Stimulated activated CD4-positive, alpha-beta T cell treated with anti-CD3 and anti-CD28 coated beads, Interleukin-1b, Interleukin-23, amount 100 ng/mL, for 1 hour (primary cell): ENCODE measurements at places on chromosomes 3 and 15.

- no peak for DNase-seq
These were observed 76.6 kb downstream of the WWTR1 start for GRCh38 chr3:149581248-149581647.

- no peak for DNase-seq
These were observed 215.6 kb upstream of the CD96 start for GRCh38 chr3:111326144-111326995.

GRCh38 chr3:103644450-103644849 lies 1209.6 kb downstream of the ZPLD1 start:
- no peak for DNase-seq

DNA sequence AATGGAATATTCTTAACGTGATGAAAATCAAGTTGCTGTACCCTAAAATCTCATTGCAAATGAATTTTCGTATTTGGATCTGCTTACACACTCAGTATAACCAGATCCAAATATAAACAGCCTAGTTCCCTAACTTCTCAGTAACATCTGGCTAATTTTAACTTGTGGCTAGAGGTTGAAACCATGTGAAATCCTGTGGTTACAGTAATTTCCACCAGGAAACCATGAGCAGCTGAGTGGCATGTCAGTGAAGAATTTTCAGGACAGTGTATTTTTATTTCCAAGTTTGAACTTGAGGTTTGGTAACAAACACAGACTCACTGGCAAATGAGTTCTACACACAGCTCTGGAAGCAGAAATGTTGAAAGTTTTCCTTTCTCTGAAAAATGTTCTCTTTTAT lies 754.1 kb downstream of the NR2F2 start:
- no peak for DNase-seq

DNA sequence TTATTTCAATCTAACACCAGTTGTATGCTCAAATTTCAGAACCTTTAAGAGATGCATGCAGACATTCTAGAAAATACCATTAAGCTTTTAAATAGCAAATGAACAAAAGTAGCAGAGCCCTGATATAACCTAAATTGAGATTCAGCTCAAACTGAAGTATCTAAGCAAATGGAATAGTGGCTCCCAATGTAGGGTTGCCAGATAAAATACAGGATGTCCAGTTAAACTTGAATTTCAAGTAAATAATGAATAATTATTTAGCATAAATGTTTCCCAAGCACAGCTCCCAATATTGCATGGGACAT lies 171.1 kb upstream of the ATP11B start:
- DNase-seq, result no peak

DNA sequence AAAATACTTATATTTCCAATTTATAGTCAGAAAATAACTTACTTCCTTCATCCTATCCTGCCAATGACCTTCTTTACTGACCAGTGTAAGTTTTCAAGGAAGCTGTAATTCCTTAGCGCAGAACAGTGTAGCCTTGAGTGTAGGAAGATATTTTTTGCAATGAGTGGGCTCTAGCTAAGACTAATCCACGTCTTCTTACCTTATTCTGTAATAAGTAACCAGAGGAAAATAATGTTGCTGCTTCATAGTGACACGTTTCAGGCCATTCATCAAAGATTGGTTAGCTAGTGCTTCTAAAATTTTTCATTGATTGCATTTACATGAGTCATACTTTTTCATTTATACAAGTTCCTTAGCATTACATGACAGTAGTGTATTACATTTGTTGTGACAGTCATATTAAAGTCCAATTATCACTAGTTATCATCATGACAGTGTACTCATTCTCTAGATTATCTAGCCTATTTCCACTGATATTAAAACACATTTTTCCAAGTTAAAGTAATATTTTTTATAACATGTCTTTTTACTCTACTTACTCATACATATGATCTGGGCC lies 403.8 kb upstream of the EPHA3 start:
- no peak for DNase-seq

DNA sequence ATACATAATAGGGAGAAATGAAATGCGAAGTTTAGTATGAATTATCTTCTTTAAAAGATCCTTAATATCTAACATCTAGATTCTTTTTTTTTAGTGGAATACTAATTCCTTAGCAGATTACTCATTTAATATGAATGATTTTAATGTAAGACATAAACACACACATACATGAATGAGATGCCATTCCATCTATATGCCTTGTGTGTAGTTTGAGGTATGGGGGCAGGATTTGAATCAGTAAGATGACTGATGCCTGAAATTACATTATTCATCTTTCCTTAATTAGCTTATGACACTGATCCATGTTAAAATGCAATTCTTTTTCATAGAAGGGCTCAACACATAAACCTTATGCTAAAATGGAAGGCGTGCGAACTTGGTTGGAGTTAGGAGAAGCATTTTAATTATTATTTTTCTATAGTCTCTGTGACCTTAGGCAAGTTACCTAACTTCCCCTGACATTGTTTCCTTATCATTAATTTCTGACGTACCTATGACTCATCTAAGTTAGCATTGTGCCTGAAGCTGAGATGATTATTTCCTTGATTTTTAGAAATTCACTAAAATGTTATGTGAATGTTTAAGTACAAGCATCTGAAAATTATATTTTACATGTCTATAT lies 10.8 kb upstream of the BNIP2 start:
- no peak for DNase-seq

DNA sequence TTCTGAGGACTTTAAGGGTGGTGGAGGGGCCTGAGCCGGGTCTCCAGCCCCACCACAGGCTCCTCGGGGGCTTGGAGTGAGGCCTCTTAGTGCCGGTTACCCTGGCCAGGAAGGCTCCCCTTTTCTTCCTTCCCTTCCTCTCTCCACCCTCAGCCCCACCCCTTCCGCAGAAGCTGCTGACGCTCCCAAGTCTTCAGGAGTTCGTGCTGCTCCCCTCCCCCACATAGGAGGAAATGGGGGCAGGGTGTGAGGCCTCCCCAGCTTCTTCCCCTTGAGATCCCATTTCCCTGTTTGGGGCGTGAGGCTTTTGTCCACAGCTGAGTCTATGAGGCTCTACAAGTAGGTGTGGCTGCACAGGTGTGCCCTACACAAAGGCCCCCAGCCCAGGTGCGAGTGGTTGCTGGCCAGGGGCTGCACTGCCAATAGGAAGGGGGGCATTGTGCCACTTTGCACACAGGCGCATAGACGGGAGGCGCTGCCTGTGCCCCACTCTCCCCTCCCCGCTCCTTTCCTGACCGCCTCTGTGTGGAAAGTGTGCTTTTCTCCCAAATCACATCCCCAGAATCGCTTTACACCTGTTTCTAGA lies 915 bp upstream of the CALML4 start:
- no peak for DNase-seq

DNA sequence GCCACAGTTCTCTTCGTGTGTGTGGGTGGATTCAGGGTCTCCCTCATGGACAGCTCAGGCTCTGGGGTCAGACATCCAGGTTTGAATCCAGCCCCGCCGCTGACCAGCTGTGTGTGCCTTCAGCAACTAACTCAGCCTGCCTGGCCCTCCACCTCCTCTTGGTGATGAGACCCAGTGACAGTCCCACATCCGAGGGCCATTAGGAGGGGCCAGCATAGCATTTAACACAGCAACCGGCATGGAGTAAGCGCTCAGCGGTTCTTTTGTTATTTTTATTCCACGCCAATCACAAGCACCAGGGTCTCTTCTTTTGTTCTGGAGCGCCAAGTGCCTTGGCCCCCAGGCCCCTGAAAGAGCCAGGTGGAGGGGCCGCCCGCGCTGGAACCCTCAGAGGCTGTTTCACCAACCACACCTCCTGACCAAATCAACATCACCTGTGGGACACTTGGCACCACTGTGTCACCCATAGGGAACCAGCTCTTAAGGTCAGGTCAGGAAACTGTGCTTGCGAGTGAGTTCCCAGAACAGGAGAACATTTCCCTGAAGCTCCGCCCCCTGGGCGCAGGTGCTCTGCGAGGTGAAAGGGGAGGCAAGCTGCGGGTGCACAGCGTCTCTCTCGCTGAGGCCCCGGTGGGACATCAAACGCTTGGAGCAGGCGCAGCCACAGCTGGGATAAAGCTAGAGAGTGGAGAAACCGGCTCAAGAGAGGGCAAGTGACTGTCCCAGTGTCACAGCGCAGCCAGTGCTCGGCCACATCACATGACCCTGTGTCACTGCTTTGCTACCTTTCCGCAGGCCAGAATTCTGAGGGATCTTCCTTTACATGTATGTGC lies 311.3 kb downstream of the UACA start:
- no peak for DNase-seq

DNA sequence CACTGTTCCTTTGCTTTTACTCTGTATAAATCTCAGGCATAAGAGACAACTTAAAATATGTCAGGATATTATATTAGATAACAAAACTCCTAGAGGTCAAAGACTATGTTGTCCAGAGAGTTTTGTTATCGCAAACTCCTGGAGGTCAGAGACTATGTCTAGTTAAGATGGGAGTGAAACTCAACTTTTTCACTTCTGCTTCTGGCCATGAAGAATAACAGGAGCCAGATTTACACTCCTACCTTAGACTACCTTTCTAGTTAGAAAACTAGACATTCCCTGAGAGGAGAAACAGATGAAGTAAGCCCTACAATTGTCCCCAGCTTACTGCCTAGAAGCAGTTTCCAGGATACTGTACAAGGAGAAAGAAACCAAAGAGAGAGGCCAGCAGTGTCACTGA lies 255.4 kb upstream of the UBE2E1 start:
- DNase-seq, result no peak

DNA sequence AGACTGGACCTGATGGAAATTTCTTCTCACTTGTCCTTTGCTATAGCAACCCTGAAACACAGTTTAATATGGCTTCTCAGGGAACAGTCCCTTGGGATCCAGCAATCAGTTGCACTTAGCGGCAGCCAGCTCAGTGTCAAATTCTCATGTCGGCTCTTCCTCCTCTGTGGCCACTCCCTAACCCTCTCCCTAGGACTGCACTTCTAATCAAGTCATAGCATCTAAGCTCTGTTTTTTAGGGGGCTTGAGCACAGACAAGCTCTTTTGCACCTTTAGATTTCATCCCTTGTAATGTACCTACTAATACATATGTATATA lies 250.5 kb upstream of the TLE3 start:
- no peak for DNase-seq

GRCh38 chr15:41483115-41483514 lies 10.6 kb upstream of the ITPKA start:
- DNase-seq, result no peak

DNA sequence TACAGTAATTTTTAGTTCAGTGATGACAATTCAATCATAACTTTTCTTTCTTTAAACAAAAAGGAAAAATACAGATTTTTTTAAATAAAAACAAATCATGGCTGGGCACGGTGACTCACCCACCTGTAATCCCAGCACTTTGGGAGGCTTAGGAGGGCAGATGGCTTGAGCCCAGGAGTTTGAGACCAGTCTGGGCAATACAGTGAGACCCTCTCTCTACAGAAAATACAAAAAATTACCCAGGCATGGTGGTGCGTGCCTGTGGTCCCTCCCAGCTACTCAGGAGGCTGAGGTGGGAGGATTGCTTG lies 25.6 kb upstream of the ATG7 start:
- no peak for DNase-seq

GRCh38 chr3:186025161-186025560 lies 83.7 kb downstream of the ETV5 start:
- DNase-seq, result no peak

DNA sequence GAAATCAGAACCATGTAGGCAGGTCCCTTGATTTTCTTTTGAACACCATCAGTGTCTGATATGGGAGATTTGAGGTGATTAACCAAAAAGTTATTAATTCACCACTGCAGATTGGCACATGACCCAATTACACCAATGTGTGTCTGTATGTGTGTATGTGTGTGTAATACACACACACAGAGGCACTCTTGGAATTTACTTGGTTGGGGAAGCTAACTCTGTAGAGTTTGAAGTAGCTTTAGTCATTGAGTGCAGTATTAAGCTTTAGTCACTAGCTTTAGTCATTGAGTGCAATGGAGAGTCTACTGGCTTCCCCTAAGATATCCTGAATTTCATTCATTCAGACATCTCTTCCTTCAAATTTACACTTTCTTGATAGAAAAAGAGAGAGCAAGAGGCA lies 109.4 kb upstream of the C15orf61 start:
- DNase-seq, result no peak

- no peak for DNase-seq
These were observed 3.4 kb downstream of the FSD2 start for GRCh38 chr15:82802497-82802896.
